DMS 273 treated with DMSO at 0.1 percent for 48 hours (cell line): ENCODE measurements at places on chromosomes 3 and 15.
A peak's percentile ranks its signal among the peaks of the same experiment; 100 is the strongest.

DNA sequence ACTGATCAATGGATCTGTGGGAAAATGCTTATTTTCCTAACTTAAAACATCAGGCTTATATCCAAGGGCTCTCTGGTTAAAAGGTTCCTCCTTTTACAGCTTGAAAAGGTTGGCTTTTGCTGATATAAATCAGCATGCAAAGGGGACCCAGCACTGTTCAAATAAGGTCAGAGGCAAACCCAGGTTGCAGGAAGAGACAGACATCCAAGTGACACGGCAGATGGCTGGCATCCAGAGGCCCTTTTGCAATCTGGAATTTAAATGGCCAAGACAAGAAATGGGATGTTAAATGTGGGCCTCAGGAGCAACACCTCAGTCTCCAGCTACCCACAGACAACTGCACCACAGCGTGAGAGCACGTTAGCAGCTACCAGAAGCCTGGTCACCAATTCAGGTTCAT is 6.3 kb downstream of the SH3BP5 start:
- DNase-seq = peak; percentile 22

- DNase-seq = no peak
Observed at GRCh38 chr15:67329984-67330733, 75.6 kb downstream of the IQCH start.

DNA sequence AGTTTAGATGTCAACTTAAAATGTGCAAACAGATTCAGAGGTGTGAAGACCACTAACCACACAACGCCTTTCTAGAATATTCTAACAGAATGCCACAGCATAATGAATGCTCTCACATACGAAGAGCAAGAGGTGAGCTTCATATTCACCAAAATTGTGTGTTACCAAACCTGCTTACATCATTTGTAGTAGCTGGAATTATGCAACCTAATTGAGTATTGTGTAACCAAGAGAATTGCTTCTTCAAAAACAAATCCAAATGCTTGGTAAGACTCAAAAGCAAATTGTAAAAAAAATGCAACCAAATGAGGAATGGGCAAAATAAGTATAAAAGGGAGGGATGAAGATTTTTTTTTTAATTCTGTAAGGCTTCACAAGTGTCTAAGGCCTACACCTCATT is 160.7 kb downstream of the TAFA4 start:
- no peak for DNase-seq

DNA sequence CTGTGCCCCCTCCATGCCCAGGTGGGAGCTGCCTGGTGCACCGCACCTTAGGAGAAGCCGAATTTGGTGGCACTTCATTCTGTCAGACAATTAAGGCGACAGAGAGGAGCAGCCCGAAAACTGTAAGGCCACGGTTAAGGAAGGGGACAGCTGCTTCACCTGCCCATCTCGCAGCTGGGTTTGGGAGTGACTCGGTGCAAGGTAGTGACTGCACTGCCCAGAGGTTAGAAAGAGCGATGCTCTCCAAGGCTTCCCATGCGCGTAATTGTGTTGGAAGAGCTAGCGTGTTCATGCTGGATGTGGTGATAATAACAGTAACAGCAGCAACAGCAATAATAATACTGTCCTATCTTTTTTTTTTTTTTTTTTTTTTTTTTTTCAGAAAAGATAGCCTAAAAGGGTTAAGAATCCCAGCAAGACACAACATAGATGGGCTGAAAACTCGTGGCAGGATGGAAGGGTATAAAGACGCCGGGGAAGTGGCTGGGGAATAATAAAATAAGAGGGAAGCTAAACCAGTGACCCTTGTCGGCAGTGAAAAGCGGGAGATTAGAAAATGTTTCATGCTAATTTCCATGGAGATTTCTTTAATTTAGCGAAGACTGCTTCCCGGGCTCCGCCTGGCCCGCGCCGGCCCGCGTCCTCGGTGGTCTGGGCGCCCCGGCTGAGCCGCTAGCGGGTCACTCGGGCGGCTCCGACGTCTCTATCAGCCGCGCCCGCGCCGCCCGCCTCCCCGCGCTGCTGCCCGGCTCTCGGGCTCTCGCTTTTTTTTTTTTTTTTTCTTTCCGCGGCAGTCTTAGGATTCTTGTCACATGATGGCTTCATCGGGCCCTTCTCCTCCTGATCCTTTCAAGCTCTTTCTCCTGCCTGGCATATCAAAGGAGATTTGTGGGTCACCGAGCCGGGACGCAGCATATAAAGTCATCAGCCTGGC is 617.1 kb downstream of the NR2F2 start:
- no peak for DNase-seq

DNA sequence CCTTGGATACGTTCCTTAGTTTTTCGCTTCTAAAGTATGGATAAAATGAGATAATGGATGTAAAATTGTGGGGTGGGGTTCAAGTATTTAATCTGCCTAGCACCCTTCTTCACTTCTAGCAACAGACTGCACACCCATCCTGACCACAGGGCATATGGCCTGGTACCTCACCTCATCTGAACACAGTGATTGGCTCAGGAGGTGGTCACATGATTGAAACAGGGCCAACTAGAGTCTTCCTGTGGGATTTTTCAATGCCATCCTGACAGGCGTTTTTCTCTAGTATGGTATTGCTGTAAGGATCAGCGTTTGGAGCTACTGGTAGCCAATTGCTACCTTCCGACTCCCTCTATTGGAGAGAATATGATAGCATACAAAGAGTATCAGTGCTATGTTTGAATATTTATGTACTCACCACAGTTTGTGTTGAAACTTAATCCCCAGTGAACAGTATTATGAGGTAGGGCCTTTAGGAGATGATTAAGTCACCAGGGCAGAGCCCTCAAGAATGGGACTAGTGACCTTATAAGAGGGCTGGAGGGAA is 172.2 kb downstream of the PPM1L start:
- no peak for DNase-seq

DNA sequence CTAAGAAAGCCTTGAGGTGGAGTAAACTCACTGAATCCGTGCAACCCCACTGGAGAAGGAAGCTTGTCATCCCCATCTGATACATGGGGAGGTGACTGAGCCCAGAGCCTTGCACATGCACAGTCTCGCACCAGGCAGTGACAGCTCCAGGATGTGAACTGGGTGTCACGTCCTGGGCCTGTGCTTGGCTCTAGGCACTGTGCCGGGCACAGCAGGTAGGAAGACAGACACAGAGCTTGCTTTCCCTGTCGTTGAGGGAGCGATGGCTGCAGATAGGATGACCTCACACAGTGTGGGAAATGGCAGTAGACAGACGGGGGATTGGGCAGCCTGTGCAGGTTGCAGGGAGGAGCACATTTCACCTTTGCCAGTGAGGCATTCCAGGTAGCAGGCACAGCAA is 12.2 kb upstream of the ATP2B2 start:
- no peak for DNase-seq

- no peak for DNase-seq
Observed at GRCh38 chr3:71896751-71897150, 111.8 kb upstream of the PROK2 start.

- no peak for DNase-seq
Observed at GRCh38 chr15:73781038-73781925, 28.1 kb upstream of the INSYN1 start.

DNA sequence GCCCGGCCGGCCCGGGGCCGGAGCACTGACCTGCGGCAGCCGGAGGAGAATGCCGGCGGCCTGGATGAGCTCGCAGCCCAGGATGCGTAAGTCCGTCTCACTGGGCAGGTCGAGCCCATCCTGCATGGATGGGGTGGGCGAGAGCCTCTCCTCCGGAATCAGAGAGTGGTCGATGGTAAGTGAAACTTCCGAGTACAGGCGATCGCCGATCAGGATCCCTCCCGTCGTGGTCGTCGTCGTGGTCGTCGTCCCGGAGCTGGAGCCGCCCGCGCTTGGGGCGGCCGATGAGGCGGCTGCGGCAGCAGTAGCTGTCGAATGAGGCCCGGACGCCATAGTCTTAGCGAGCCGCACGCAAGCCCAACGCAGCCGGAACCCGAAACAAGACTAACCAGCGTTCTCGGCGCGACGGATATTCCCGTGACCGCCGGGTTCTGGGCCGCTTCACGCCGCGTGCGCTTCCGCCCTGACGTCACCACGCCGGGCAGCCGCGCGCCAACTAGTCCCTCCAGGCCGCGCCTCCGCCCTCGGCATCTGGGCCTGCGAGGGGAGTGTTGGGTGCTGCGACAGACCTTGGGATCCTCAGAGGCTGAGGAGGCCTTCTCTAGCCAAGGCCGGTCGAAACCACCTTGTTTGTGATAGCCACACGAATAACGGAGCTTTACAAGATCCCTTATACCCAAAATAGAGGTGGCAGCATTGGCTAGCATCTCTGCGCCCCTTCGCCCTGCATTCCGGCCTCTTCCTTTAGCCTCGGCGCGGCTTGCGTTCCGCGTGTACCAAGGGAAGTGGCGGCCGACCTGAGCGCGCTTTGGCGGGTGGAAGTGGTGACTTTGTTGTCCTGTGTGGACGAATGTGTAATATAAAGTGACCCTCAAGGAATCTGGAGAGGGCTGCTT is at the start of gene CCNL1:
Gene CCNL1, minus strand, starts transcription at position 386 of the 896 bp plus-strand sequence. Its CDS starts 53 bp downstream, at position 333.
- DNase-seq = peak; percentile 93

GRCh38 chr3:37712918-37713817 is 148.5 kb upstream of the CTDSPL start:
- DNase-seq = no peak

- no peak for DNase-seq
Observed at GRCh38 chr3:141542202-141542969, 55.6 kb downstream of the RASA2 start.

- no peak for DNase-seq
Observed at GRCh38 chr3:81080608-81081007, 680.8 kb downstream of the GBE1 start.

GRCh38 chr3:45140141-45140769 is 5.9 kb downstream of the CDCP1 start:
- DNase-seq = no peak

- DNase-seq = no peak
Observed at GRCh38 chr3:151445273-151446001, 15.4 kb downstream of the IGSF10 start.

- DNase-seq = no peak
Observed at GRCh38 chr3:71447197-71447596, 136.3 kb downstream of the FOXP1 start.

DNA sequence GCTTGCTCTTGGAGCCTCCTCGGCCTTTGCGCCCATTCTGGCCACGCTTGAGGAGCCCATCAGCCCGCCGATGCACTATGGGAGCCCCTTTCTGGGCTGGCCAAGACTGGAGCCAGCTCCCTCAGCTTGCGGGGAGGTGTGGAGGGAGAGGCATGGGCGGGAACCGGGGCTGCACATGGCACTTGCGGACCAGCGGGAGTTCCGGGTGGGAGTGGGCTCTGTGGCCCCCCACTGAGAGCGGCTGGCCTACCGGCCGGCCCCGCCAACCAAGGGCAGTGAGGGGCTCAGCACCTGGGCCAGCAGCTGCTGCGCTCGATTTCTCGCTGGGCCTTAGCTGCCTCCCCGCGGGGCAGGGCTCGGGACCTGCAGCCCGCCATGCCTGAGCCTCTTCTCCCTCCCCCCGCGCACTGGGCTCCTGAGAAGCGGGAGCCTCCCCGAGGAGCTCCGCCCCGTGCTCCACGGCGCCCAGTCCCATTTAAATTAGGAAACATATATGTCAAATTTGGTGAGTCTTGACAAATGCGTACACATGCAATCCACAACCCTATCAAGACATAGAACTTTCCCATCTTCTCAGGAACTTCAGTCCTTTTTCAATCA is 97.6 kb upstream of the CNTN3 start:
- DNase-seq = no peak

GRCh38 chr15:41494190-41494921 is 682 bp downstream of the ITPKA start:
- DNase-seq = no peak

DNA sequence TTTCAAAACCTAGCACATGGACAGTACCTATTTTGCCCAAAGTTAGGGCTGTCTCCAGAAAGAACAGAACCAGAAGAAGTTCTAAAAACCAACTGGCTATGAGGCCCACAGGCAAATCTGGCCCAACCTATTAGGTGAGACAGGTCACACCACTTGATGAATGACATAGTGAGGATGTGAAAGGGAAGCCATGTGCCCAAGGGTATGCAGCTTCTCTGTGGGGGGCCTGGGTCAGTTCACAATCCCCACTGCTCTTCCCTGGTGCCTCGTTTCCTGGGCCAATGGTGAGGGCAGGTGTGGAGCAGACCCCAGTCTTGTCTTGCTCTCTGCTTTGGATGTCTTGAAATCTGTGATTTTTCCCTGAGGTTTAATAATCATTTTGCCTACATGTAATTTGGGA is 8.9 kb downstream of the INSYN1 start:
- DNase-seq = no peak

DNA sequence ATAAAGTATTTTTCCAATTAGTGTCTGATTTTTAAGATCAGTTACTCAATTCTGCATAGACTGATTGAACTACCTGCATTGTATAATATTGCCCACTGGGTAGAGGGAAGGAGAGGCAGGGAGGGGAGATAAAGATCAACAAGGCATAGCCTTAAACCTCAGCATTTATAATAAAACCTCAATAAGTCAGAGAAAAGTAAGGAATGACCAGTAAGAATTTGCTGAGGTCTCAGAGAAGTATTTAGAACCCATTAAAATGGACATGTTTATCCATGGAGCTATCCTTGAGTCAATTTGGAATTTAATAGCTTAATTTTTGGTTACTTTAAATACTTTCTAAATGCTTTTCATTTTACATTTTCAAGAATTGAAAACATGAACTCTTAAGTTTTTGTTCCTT is 62.5 kb downstream of the ARMC8 start:
- no peak for DNase-seq

GRCh38 chr3:53970661-53971060 is 79.0 kb upstream of the SELENOK start:
- no peak for DNase-seq

- no peak for DNase-seq
Observed at GRCh38 chr3:46105306-46105919, 78.1 kb upstream of the XCR1 start.

DNA sequence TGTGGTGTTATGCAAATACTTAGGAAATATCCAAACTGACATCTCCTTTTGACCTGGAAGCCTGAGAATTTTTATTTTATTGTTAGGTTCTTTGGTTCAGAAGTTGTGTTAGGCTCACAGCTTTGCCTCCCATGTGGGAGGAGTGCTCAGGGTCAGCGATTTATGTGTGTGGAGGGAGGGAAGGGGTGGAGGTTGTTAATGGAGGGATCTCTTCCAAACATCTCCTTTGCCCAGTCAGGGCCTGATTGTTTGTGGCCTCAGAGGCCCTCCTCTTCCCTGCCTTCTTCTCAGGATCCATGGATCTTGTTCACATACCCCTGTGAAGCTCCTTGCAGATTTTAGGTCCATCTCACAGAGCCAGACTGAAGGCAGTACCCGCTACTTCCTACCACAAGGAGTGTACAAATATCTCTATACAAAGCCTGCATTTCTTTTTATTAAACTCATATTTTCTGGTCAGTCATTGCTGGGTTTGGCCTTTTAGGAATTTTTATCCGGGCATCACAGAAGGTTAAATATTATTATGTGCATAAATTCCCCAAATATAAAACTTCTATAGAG is 40.3 kb downstream of the BBX start:
- no peak for DNase-seq

GRCh38 chr3:24498391-24498790 is 3.7 kb upstream of the THRB start:
- no peak for DNase-seq

- no peak for DNase-seq
Observed at GRCh38 chr15:91515188-91515754, 338.2 kb upstream of the SLCO3A1 start.

- no peak for DNase-seq
Observed at GRCh38 chr15:22936577-22937472, 43.3 kb downstream of the CYFIP1 start.

- no peak for DNase-seq
Observed at GRCh38 chr3:196650740-196651311, 11.3 kb downstream of the NRROS start.

- DNase-seq = no peak
Observed at GRCh38 chr15:80876348-80876674, 97.1 kb downstream of the CEMIP start.
